ENCODE measurements at places on chromosomes 1 and 21. TPM values are rescaled to one million over a fixed set of nuclear protein-coding genes. Genes with fewer than 3 reads are reported as not detected.

GRCh38 chr21:37445228-37445627 is 78.7 kb downstream of the DYRK1A start:
- H3K27ac ChIP-seq = no peak overlapping the region
- no peak overlapping the region for H3K4me3 ChIP-seq
- peaks cover 4% of the 10 kb centered on the region for H3K36me3 ChIP-seq
- no peaks in the 10 kb centered on the region for H3K27me3 ChIP-seq

SYTL1 gene
- total RNA-seq = 2.2 TPM

- DNase-seq = no peak
- no peaks in the 10 kb centered on the region for H3K36me3 ChIP-seq
- no peak overlapping the region for H3K4me3 ChIP-seq
These were observed 71.5 kb downstream of the RPS6KC1 start for GRCh38 chr1:213122514-213122929.

DNA sequence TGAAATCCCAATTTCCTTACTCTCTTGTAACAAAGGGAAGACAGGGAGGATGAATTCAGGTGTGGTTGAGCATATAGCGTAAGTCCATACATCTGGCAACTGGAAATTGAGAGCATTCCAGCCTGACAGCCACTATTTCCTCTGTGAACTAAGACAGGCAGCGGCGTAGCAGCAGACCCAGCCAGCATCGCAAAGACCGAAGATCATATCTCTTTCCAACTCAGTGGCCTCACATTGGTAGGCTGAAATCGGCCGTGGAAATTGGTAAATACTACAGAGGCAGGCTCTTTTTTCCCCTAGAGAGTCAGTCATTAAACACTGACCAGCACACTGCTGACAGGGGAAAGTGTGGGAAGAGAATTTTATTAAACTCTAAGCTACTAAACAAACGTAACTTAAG is 43.4 kb downstream of the TARBP1 start:
- no peak for DNase-seq
- peaks cover 4% of the 10 kb centered on the region for H3K4me1 ChIP-seq
- H3K4me3 ChIP-seq = no peak overlapping the region
- no peaks in the 10 kb centered on the region for H3K27me3 ChIP-seq
- peaks cover 32% of the 10 kb centered on the region for H3K36me3 ChIP-seq
- H3K27ac ChIP-seq = no peak overlapping the region

COL16A1 gene
- total RNA-seq = 47.3 TPM

DNA sequence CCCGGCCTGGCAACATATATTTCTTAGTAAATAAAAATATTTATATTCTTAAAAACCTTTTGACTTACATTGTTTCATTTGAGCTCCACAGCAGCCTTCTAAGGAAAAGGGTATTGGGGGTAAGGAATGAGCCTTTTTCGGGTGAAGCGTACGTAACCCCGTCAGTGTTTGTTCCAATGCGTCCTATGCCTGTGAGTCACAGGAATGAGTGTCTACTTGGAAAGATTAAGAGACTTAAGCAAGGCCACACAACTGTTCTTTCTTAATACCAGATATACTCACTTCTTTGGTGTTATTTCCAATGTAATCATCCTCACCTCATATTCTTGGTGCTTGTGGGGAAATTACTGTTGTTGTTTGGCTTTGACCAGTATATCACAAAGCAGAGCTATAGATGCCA is 22.7 kb downstream of the WDTC1 start:
- H3K36me3 ChIP-seq = peaks cover 23% of the 10 kb centered on the region
- H3K27me3 ChIP-seq = no peaks in the 10 kb centered on the region
- no peaks in the 10 kb centered on the region for H3K4me1 ChIP-seq
- H3K27ac ChIP-seq = no peak overlapping the region
- no peak overlapping the region for H3K4me3 ChIP-seq

FAM72A gene
- 0.57 TPM for total RNA-seq

SPRR5 gene
- total RNA-seq = not detected

DNA sequence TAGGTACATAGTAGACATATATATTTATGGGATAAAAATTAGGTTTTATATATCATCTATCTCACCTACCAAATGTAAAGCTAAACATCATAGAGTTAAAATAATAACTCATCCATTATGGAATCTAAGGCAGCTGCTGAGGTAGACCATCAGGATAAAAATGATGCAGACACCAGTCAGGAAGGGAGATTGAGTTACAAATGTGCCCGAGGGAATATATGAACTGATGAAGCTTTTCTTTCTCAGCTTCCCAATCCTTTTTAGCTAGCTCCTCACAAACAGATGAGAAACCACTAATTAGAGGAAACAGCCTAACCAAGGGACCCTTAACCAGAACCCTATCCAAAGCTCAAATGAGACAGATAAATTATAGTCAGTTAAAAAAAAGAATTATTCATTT is 20.9 kb downstream of the TTLL7 start:
- H3K36me3 ChIP-seq = no peaks in the 10 kb centered on the region
- no peak for DNase-seq
- H3K4me1 ChIP-seq = peaks cover 14% of the 10 kb centered on the region
- H3K27ac ChIP-seq = no peak overlapping the region

GRCh38 chr1:44263568-44264450 is 50.5 kb downstream of the DMAP1 start:
- no peaks in the 10 kb centered on the region for H3K4me1 ChIP-seq
- H3K27ac ChIP-seq = no peak overlapping the region
- no peak overlapping the region for H3K4me3 ChIP-seq
- H3K27me3 ChIP-seq = no peaks in the 10 kb centered on the region

GRCh38 chr1:220224033-220224432 is 48.2 kb downstream of the RAB3GAP2 start:
- DNase-seq = no peak
- H3K4me3 ChIP-seq = no peak overlapping the region
- H3K27me3 ChIP-seq = no peaks in the 10 kb centered on the region
- peaks cover 49% of the 10 kb centered on the region for H3K4me1 ChIP-seq
- no peaks in the 10 kb centered on the region for H3K36me3 ChIP-seq

TTC39A gene
- total RNA-seq = 0.52 TPM

ILDR2 gene
- total RNA-seq = 13.7 TPM

CFAP410 gene
- total RNA-seq = 26.6 TPM

- no peak overlapping the region for H3K27ac ChIP-seq
- no peaks in the 10 kb centered on the region for H3K27me3 ChIP-seq
- H3K4me3 ChIP-seq = no peak overlapping the region
- no peak for DNase-seq
- H3K36me3 ChIP-seq = peaks cover 44% of the 10 kb centered on the region
- H3K4me1 ChIP-seq = peaks cover 21% of the 10 kb centered on the region
These were observed 2.2 kb downstream of the CYB5R1 start for GRCh38 chr1:202964791-202965410.

- H3K36me3 ChIP-seq = no peaks in the 10 kb centered on the region
- H3K4me3 ChIP-seq = no peak overlapping the region
- no peak overlapping the region for H3K27ac ChIP-seq
- H3K27me3 ChIP-seq = no peaks in the 10 kb centered on the region
These were observed 29.6 kb upstream of the AGL start for GRCh38 chr1:99820546-99820945.

DNA sequence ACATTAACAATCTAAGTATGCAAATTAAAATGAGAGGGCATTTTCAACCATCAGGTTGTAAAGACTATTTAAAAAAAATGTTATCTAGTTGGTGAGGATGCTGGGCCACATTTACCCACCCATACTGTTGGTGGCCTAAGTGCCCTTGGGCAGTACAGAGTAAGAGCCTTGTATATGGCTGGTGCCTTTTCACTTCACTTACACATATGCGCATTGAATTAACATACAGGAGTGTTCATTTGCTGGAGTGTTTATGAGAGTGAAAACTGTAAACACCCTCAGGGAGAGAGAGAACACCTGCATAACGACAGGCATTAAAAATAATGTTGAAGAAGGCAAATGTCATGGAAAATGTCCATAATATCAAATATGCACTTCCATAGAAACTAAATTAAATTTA is 427.1 kb downstream of the PCP4 start:
- no peak for DNase-seq
- no peak overlapping the region for H3K27ac ChIP-seq
- no peak overlapping the region for H3K4me3 ChIP-seq
- no peaks in the 10 kb centered on the region for H3K27me3 ChIP-seq
- no peaks in the 10 kb centered on the region for H3K4me1 ChIP-seq
- H3K36me3 ChIP-seq = no peaks in the 10 kb centered on the region

- H3K36me3 ChIP-seq = peaks cover 19% of the 10 kb centered on the region
- H3K27me3 ChIP-seq = no peaks in the 10 kb centered on the region
- H3K4me1 ChIP-seq = peaks cover 81% of the 10 kb centered on the region
- no peak for DNase-seq
- peak overlapping the region; percentile 62 for H3K4me3 ChIP-seq
- H3K27ac ChIP-seq = peak overlapping the region; percentile 88
These were observed 878 bp downstream of the MINDY1 start for GRCh38 chr1:151005729-151006319.
